ENCODE measurements at places on chromosomes 12 and 14.
A peak's percentile ranks its signal among the peaks of the same experiment; 100 is the strongest.

GRCh38 chr14:80549141-80549540 lies 337.8 kb upstream of the DIO2 start:
- DNase-seq: no peak

DNA sequence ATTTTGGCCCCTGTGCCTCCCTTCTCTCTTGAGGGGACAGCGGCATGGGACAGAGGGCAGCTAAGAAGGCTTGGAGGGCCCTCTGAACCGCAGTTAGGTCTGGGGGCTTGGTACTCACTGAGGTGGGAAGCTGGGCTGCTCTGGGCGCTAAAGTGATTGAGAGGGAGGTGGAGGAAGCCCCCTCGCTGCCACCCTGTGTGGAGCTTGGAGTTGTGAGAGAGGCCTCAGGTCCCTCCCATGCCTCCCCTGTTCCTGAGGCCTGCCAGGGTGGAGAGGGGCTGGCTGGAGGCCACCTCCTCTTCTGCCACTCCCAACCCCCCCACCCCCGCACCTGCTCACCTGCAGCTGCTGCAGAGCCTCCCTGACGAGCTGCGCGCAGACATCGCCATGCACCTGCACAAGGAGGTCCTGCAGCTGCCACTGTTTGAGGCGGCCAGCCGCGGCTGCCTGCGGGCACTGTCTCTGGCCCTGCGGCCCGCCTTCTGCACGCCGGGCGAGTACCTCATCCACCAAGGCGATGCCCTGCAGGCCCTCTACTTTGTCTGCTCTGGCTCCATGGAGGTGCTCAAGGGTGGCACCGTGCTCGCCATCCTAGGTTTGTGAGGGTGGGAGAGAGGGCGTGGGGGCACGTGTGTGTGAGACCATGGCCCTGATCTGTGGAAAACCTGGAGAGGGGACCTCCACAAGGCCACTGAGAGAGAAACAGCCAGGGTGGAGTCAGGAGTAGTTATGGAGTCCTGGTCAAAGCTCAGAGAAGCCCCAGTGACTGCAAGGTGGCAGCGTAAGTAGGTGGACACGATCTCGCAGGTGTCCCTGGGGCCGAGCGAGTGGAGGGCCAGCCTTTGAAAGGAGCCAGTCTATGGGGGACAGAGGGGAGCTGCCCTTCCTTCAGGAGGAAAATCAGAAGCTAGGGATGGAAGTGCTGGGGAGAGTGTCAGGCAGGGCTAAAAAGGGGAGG lies 11.2 kb downstream of the KCNH3 start:
- DNase-seq: no peak

- no peak for DNase-seq
Measured at GRCh38 chr12:28987538-28988324, 161.3 kb upstream of the FAR2 start.

DNA sequence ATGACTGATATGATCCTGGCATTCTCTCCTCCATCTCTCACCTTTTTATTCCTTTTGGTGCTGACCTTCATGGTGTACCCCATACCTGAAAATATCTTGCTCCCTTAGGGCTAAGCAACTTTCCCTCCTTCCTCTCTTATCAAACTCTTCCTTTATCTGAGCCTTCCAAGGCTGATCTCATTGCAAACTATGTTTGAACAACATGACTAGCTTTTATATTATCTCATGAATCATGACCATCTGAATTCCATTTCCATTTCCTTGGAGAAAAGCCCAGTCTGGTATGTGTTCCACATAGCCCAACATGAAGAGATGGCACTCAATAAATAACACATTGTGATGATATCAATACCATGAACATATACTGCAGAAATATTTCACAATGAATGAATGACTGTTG lies 111.6 kb downstream of the TSPAN8 start:
- no peak for DNase-seq

- DNase-seq: no peak
Measured at GRCh38 chr12:41634091-41634490, 446.0 kb downstream of the PDZRN4 start.

DNA sequence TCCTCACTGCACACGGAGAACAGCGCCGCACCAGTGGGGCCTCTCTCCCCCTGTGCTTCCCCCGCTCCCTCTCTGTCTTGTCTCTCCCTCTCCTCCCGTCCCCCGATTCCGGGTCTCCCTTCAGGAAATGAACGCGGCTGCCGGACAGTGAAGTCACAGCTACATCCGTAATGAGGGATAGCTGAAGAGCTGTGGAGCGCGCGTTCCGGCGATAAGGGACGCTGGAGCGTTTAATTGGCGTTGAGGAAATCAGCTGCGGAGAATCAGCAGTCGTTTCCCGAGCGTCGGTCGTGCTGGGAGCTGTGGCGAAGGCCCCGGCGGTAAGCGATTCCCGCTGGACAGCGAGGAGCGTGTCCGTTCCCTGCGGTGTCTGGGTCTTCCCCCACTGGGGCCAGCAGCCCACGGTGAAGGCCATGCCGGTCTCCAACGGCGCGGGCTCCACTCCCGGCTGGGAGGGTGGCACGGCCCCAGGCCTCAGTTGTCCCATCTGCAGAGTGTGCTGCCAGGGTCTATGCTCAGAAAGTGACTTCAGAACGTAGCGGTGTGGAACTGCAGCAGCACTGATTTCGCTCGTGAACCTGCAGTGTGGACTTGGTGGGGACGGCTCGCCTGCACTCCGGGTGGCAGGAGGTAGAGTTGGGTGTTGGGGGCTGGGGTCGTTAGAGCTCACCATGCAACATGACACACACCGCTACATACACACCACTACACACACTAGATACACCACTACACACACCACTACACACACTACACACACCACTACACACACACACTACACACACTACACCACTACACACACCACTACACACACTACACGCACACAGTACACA lies 10.9 kb downstream of the NOC4L start:
- no peak for DNase-seq

DNA sequence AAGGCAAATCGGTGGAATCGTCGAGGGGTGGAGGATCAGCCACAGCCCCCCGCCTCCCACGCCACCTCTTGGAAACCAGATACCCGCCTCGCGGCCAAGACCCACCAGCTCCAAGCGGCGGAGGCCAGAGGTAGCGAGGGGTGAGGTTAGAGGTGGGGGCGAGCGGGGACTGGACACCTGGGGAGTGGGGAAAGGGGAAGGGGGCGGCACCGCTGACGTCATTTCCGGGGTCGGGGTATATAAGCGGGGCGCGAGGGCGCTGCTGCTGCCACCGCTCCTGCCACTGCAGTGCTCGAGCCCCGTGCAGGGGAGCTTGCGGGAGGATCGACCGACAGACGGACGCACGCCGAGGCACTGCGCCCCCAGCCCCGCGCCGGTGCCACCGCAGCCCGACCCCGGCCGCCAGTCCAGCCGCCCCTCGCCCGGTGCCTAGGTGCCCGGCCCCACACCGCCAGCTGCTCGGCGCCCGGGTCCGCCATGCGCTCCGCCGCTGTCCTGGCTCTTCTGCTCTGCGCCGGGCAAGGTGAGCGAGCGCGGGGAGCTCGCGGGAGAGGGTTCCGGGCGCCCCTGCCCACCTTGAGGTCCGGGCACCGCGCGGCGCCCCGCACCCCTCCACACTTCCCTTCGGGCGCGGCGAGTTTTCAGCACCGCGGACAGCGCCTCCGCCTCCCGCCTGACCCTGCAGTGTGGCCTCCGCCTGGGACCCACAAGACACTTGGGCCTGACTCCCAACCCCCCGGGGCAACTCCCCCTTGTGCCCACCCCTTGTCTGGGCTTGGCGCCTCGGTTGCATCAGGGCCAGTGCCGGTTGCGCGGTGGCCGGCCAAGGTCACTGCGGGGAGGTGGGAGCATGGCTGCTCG lies at the start of gene CHGA:
Gene CHGA (plus strand): TSS at position 268 of the 861 bp plus-strand sequence. CDS start 210 bp downstream, at position 478.
- peak; percentile 68 for DNase-seq

GRCh38 chr12:54033980-54034784 lies 1.3 kb downstream of the HOXC5 start:
- DNase-seq: no peak

DNA sequence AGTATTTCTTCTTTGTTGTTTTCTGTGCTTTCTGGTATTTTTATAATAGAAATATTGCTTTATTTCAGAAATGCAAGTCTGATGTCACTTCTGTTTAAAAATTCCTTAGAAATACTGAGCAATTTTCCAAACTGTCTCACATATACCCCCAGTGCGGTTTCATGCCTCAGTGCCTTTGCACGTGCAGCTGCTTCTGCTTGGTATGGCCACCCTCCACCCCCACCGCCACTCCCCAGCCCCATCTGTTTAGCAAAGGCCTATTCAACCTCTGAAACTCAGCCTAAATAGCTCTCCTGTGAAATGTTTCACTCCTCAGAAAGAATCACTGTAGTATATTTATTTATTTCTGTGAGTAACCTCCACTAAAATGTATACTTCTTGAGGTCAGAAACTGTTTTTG lies 52.3 kb downstream of the PPM1H start:
- no peak for DNase-seq

GRCh38 chr12:89529738-89530137 lies 3.9 kb upstream of the POC1B start:
- DNase-seq: peak; percentile 55

DNA sequence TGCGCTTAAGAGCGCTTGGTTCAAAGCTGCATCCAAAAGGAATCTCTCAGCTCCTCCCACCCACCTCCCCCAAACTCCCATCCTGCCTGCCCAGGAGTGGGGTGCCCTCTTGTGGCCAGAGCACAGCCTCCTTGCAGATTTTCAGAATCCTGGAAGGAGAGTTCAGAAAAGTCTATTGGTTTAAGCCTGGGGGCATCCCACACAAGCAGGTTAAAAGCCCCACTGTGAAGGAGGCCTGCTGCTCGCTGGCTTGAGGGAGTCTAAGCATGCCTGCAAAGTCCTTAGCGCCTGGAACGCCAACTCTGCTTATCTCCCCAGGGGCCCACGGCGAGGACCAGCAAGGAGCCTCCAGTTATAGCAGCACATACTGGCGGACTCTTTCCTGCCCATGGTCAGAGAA lies 297.1 kb downstream of the KSR2 start:
- DNase-seq: no peak

- DNase-seq: peak; percentile 91
Measured at GRCh38 chr14:20683125-20683890, 1.1 kb upstream of the RNASE4 start.

- DNase-seq: no peak
Measured at GRCh38 chr12:3055026-3055703, 22.0 kb upstream of the TSPAN9 start.

- DNase-seq: no peak
Measured at GRCh38 chr12:122789637-122790036, 15.3 kb downstream of the CCDC62 start.

DNA sequence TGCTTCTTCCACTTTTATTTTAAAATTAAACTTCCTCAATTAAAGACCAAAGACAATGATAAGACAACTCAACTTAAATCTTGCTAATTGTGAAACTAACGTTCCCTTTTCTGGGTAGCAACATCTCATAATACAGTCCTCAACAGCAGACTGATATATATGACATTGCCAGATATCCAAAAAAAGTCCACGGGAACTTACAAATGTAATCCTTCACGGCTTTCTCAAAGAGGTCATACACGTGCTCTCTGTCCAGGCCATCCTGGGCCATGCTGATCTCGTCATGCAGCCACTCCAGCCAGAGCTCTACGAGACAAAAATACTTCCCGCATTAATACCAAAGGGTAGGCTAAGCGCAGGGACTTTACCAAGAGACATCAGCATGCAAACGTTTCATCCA lies 13.3 kb downstream of the SART3 start:
- no peak for DNase-seq

GRCh38 chr14:54650959-54651351 lies 84.0 kb downstream of the SAMD4A start:
- no peak for DNase-seq

DNA sequence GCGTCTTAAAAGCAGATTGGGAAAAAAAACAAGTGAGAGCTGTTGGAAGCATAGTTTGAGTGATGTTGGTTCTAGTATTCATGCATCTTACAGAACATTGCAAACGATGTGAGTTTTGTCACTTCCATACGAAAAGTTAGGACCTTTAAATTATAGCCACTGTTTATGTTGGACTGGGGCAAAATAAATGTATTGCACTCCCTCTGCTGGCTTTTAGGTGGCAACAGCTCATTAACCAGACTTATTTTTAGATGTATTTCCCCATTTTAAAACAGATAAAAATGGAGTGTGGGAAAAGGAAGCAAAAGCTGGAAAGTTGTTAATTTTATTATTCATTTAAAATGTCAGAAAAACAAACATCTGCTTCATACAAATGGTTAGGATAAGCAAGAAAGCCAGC lies 111.9 kb downstream of the LGR5 start:
- no peak for DNase-seq

GRCh38 chr12:46365951-46366379 lies 6.6 kb downstream of the SLC38A2 start:
- no peak for DNase-seq

DNA sequence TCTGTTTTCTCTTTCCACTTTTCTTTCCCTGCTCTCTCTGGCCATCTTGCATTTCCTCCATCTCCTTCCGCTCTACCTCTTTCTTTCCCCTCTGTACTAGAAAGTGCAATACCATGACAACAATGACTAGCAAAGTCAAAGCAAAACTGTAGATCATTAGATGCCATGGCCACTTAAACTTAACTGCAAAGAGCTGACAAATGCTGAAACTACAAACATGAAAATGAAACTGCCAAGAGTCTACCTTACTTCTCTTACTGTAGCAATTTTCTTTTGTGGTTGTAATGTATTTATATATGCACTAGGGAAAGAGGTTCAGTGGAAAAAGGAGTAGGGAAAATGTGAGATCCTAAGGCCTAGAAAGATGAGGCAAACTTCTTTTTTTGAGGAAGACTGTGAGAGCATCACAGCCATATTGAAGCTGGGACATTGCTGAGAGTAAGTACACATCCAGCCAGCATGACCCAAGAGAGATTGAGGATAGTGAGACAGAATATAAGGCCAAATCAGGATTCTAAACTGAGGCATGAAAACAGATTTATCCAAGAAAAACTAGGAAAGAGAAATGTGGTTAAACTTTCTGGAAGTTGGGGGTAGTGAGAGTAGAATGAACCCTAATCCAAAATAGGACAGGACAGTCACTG lies 276.6 kb upstream of the NAV3 start:
- DNase-seq: no peak

DNA sequence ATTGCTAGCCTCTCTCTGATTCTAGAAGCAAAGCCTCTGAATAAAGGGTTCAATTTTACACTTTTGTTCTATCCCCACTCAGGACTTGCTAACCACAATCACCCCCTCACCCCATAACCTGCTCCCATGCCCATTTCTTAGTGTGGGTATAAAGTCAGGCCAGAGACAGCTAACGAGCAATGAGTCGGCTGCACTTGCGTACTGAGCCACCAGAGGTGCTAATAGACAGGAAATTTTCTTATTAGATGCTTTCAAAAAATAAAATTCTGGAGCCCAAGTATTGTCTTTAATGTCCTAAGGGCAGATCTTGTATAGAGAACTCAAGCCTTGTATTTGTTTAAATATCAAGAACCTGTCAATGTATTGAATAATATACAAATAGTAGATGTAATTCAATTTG lies 256.9 kb downstream of the SYT1 start:
- DNase-seq: no peak

- DNase-seq: no peak
Measured at GRCh38 chr14:76219873-76220272, 68.2 kb downstream of the GPATCH2L start.

- DNase-seq: no peak
Measured at GRCh38 chr14:56333359-56334292, 215.4 kb downstream of the PELI2 start.

GRCh38 chr12:100986595-100987547 lies 192.3 kb downstream of the ANO4 start:
- DNase-seq: no peak
